ENCODE measurements at places on chromosomes 3 and 15.

DNA sequence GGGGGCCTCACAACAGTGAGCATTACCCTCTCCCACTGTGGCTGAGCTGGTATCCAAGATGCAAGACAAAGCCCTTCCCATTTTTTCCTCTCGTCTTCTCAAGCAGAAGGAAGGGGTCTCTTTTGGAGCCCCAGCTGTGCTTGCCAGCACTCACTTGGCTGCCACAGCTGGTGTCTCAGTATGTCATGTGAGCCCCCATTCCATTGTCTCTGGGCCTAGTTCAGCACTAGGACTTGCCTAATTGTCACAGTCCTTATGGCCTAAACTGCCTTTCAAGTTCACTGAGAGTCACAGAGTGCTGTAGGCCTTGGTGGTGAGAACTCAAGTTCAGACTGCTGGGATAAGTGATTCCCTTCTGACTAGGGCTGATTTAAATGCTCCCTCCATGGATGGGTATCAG lies 89.8 kb downstream of the ARHGEF26 start:
- DNase-seq: no peak

DNA sequence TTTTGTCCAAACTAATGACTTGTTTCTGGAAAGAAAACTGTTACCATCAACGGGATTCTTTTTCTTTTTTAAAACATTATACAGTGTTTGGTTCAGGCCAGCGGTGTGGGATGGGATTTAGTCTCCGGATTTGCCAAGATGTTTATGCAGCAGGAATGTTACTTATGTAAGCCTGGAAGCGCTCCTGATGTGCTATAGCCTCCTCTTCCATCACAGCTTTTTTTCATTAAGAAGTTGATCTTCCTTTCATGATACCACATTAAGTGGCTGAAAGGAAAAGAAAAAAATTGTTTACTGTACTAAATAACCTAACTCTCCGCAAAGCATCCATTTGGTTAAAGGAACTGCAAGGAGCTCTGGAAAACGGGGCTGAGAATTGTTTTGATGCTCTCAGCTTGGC lies 120.5 kb upstream of the ALDH1A3 start:
- no peak for DNase-seq

- no peak for DNase-seq
Measured at GRCh38 chr15:56320861-56321260, 44.4 kb upstream of the TEX9 start.

- DNase-seq: no peak
Measured at GRCh38 chr3:123623346-123623880, 38.6 kb upstream of the HACD2 start.

All from activated naive CD4-positive, alpha-beta T cell treated with anti-CD3 and anti-CD28 coated beads for 36 hours (primary cell).